ENCODE measurements at places on chromosomes 6 and 20.

GRCh38 chr20:63652192-63652980 lies 838 bp downstream of the STMN3 start:
- H3K36me3 ChIP-seq, result peaks cover 25% of the 10 kb centered on the region
- DNase-seq, result no peak
- no peak overlapping the region for H3K27ac ChIP-seq
- H3K27me3 ChIP-seq, result no peaks in the 10 kb centered on the region
- peaks cover 43% of the 10 kb centered on the region for H3K4me1 ChIP-seq

DNA sequence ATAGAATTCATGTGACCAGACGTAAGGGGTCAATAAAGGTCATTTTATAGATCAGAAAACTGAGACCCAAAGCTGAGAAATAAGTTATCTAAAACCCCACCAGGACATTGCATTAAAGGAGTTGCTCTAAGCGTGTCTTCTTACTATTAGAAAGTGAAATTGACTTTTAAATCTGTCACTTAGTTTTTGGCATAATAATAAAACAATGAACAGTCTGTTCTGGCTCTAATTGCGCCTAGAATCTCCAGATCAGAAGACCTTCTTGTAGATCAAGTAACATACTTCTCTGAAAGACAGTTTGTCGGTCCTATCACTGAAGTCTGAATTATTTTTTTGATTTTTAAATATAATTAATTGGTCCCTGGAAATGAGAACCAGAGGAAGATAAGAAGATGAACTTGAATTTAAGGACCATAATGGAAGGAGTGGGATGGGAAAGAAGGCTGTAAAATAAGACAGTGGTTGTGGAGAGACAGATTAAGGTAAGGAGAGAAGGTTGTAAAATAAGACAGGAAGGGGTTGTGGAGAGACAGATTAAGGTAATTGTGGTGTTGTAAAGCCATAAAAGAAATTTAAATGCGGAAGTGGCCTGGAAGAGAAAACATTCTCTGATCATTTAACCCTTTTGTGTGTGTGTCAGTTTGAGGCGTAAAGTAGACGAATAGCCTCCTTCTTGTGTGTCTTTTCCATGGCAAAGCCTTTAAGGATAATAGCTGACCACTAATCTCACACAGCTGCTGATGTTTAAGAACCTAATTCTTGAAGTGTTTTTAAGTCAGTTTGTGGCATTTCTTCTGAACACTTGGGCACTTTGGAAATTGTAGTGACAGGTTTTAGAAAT lies 20.1 kb downstream of the TOP1 start:
- no peak for DNase-seq
- H3K27ac ChIP-seq, result no peak overlapping the region
- no peak overlapping the region for H3K4me3 ChIP-seq
- no peaks in the 10 kb centered on the region for H3K27me3 ChIP-seq

- H3K27me3 ChIP-seq, result no peaks in the 10 kb centered on the region
- DNase-seq, result no peak
- no peak overlapping the region for H3K4me3 ChIP-seq
- no peaks in the 10 kb centered on the region for H3K36me3 ChIP-seq
- H3K4me1 ChIP-seq, result no peaks in the 10 kb centered on the region
- no peak overlapping the region for H3K27ac ChIP-seq
These were observed 8.6 kb downstream of the RAET1E start for GRCh38 chr6:149889326-149889725.

DNA sequence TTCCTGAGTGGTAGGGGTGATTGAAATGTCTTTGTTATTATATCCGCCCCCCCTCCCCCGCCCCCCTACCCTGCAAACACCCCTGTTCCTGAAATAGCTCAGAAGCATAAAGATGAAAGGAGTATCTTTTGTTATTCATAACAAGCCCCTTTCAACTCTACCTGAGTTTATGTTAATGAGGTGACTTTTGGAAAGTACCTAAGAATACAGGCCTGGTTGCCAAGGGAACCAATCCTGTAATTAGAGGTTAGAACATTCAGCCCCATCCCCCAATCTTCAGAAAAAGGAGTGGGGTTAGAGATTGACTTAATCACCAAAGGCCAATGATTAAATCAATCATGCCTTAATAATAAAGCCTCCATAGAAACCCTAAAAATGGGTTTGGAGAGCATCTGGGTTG lies 979.2 kb upstream of the GJE1 start:
- H3K4me1 ChIP-seq, result no peaks in the 10 kb centered on the region
- H3K4me3 ChIP-seq, result no peak overlapping the region
- H3K27ac ChIP-seq, result no peak overlapping the region
- DNase-seq, result no peak
- H3K36me3 ChIP-seq, result no peaks in the 10 kb centered on the region
- no peaks in the 10 kb centered on the region for H3K27me3 ChIP-seq

DNA sequence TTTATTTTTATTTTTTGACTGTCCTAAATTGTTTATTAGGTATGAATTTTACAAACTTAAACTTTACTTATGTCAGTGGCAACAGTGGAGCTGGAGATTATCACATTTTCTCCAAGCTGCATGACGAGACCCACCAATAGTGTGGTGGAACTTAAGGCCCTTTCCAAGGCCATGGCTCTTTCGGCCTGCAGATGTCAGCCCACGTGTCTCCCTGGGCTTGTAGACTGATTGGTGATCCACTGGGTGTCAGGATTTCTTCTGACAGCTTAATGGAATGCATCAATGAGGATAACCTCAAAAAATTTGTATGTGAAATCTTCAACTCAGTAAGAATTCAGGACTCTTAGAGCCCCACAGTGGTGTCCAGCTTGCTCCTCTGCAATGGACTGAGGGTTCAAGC lies 32.3 kb upstream of the OVOL2 start:
- no peak for DNase-seq
- no peaks in the 10 kb centered on the region for H3K4me1 ChIP-seq
- H3K36me3 ChIP-seq, result no peaks in the 10 kb centered on the region
- H3K27ac ChIP-seq, result no peak overlapping the region

- H3K36me3 ChIP-seq, result no peaks in the 10 kb centered on the region
- H3K4me1 ChIP-seq, result no peaks in the 10 kb centered on the region
- no peak overlapping the region for H3K4me3 ChIP-seq
- H3K27me3 ChIP-seq, result peaks cover 2% of the 10 kb centered on the region
- no peak for DNase-seq
- no peak overlapping the region for H3K27ac ChIP-seq
These were observed 91.0 kb downstream of the FNDC1 start for GRCh38 chr6:159260208-159260607.

DNA sequence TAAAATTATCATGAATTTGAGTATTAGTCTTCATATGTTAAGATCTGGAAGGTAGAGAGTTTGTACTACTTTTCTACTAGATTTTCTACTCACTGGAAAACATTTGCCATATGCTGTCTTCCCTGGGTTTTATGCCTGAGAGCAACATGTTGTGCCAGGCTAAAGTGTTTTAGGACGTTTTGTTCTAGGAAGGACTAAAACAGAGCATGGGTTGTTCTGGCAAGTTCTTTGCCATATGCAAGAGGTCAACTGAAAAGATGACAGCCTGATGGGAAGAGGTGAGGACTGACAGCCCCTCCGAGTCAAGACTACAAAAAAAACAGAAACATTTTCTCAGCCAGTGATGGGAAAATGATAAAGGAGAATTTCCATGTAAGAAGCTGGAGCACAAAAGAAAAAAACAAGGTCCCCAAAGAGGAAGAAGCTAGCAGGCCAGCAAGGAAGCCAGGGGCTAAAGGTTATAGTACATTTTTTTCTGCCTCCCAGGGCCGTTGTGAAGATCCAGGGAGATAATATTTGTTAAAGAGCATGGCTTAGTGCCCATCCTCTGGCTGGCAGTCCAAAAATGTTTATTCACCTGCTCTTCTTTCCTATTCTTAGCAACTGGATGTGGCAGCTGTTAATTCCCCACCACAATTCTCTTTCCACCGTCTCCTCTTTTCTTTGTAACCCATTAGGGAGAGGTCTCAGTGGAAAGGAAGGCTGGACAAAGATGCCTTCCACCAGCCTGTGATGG lies 7.8 kb downstream of the SCGN start:
- no peak overlapping the region for H3K4me3 ChIP-seq
- H3K27me3 ChIP-seq, result no peaks in the 10 kb centered on the region

DNA sequence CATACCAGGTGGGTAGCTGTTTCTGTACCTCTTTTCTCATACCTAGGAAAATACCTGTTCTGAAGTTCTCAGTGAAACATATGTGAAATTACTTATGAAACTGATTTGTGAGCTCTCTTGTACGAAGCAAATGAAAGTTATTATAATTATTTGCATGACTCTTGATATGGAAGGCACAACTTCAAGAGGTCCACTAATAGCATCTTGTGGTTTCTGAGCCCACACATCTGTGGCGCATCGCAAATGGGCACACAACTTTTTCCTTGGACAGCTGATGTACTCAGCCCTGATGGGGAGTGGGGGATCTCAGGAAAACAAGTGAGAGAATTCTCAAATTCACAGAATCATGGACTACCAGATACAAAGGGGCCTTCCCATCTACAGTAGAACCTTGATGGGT lies 432.3 kb downstream of the CD83 start:
- peaks cover 6% of the 10 kb centered on the region for H3K4me1 ChIP-seq
- no peak overlapping the region for H3K27ac ChIP-seq
- no peak overlapping the region for H3K4me3 ChIP-seq
- H3K27me3 ChIP-seq, result no peaks in the 10 kb centered on the region
